ENCODE measurements at places on chromosomes 7 and 10.

GRCh38 chr7:69246758-69247157 is 351.5 kb upstream of the AUTS2 start:
- no peak for DNase-seq

GRCh38 chr7:98223351-98223897 is 12.2 kb downstream of the BHLHA15 start:
- no peak for DNase-seq

- DNase-seq: no peak
These were observed 129.1 kb downstream of the GALNT17 start for GRCh38 chr7:71261066-71261465.

- DNase-seq: no peak
These were observed 25.6 kb downstream of the BLVRA start for GRCh38 chr7:43784030-43784584.

GRCh38 chr7:51665045-51665780 is 348.6 kb upstream of the COBL start:
- DNase-seq: no peak

DNA sequence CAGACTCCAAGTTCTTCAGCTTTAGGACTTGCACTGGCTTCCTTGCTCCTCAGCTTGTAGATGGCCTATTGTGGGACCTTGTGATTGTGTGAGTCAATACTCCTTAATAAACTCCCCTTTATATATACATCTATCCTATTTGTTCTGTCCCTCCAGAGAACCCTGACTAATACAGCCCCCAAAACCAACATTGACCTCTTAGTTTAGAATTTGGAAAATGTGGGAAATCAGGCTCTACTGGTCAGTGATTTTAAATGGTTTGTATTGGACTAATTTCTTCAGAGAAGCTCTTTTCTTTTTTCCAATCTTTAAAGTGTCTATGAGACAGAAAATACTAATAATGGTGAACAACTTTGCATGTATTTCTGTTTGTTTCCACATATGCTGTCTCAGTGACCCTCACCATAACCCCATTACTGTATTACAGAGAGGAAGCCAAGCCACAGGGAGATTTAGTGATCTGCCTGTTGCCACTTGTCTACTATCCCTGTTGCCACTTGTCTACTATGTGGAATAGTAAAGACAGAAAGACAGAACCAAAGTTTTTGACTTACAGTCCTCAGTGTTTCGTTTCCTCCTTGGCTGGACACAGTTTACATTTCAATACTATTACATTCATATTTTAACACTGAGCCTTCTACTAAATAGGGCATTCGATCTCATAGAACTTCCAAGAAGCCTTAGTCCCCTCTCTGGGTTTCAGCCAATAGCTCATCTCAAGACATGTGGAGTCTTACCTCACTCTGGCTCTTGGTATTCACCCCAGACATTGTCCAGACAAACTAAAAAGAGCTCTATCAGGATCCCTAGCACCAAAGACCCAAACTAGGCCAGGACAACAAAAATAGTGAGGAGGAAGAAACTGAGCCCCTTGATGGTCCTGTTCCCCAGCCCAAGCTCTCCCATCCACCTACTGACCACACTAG is 121.0 kb downstream of the AKR1D1 start:
- DNase-seq: no peak

- DNase-seq: no peak
These were observed 214.8 kb downstream of the CNTNAP2 start for GRCh38 chr7:146331369-146331768.

DNA sequence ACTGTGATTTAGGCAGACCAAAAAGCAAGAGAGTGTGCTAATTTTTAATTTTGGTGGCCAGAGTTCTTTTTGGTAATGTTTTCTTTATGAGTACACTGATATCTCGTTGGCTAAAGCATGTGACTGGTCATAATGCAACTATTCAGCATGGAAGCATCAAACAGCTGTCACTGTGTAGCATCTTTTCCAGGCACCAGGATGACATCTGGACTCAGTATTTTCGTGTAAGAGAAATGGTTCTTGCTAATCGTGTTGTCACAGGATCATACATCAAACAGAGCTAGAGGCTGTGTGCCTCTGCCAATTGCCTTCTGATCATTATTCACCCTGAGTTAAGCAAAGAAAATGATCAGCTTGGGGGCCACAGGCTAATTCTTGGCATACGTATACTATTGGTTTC is 118.9 kb downstream of the SND1 start:
- no peak for DNase-seq

DNA sequence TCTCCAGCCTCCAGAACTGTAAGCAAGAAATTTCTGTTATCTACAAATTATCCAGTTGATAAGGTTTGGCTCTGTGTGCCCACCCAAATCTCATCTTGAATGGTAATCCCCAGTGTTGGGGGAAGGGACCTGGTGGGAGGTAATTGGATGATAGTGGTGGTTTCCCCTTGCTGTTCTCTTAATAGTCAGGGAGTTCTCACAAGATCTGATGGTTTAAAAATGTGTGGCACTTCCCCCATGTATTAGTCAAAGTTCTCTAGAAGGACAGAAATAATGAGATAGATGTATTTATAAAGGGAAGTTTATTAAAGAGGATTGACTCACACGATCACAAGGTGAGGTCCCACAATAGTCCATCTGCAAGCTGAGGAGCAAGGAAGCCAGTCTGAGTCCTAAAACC is 56.2 kb upstream of the APBB1IP start:
- DNase-seq: no peak

DNA sequence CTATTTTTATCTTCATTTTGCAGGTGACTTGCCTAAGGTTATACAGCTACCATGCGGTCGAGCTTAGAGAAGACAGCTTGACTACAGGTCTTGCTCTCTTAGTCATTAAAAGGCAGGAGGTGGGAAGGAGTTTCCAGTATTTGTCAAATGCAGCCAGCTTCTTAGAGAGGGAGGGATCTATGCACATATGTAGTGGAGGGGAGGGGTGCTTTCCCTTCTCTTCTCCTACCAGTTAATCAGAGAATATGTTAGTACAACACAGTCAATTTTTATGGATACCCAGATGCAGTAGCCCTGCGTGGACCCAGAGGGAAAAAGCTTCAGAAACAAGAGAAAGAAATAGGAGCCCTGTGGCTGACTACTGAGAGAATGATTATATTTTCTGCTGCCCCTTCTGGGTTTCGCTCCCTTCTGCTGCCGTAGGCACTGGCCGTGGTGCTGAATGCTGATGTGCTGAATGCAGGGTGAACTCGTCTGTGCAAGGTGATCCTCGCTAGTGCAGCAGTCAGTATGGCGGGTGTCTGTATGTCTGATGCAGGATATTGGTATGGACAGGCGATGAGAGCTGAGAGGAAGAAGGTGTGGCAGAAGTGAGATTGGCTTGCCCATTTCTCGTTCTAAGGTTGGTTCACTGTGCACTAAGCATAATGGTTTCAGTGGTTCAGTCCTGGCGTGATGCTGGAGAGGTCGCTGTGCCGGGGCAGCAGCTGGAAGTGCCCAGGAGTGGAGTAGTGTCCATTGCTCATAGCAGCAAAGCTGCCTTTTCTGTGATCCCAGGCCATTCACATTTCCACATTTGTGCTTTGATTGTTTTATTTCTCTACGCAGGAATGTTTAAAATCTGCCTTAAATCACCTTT is 189.2 kb upstream of the PODXL start:
- DNase-seq: peak; percentile 35

- DNase-seq: no peak
These were observed 58.5 kb downstream of the FGFR2 start for GRCh38 chr10:121539786-121540185.

DNA sequence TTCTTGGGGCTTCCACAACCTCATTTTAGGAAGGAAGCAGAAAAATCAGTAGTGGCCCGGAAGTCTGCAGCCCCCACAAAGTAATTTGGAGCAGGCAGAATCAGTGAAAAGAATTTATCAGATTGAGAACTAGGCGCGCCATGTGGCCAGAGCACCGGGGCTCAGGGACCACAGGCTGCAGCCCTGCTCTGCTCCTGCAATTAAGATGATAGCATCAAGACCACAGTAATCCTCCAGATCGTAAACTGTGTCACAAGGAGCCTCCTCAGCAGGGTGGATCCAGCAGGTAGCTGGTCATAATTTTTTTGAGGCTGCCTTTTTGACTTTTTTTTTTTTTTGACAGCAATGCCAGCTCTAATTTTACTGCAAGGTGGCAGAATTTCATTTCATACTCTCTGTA is 209.0 kb upstream of the ZMIZ1 start:
- no peak for DNase-seq

GRCh38 chr7:151408839-151409666 is 785 bp downstream of the WDR86 start:
- no peak for DNase-seq

DNA sequence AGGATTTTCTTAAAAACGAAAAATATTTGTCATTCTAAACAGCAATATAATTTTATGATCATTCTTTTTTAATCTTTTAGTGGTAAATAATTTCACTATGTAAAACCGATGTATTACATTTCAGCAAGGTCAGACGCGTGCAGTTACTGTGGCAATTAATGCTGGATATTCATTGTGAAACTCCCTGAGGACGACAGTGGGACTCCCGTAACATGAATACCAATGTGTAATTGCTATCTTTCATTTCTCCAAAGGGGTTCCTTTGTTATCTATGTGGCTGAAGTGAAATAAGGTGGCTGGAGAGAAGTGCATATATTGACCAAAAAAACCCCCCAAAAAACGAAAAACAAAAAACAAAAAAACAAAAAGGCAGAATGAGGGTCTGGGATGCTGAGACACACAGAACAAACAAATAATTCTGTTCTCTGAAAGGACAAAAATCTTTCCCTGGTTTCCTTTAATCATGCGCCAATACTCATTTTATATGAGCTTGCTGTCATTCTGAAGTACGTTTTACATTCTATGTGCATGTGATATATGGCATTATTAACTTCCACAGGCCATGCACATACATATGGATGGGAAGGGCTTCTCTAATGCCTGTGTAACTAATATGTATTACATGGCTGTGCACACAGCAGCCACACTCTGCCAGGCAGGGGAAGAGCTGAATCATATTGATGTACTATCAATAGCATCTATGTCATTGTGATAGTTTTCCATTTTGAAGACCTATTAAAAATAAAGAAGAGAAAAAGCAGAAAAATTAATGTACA is 161.4 kb downstream of the RAPGEF5 start:
- no peak for DNase-seq

GRCh38 chr7:149067869-149068268 is 22.6 kb downstream of the ZNF786 start:
- DNase-seq: no peak

- DNase-seq: no peak
These were observed 129.0 kb downstream of the MARCHF5 start for GRCh38 chr10:92419740-92420545.

DNA sequence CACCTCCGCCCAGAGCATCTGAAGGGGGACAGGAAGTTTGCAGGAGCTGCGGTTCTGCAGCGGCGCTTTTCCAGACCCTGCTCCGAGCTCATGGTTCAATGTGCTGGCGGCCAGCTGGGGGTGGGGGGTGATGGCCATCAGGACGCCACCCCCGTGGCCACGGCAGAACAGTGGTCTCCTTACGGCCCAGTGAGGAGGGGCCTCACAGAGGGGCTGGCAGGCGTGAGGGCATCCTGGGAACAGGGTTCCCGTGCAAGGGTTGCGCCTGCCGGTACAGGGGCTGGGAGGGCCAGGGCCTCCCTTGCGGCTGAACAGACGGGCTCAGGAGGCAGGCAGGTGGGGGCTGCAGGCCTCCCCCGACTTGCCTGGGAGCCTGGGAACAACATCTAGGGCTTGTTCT is 39.0 kb upstream of the GNA12 start:
- no peak for DNase-seq

DNA sequence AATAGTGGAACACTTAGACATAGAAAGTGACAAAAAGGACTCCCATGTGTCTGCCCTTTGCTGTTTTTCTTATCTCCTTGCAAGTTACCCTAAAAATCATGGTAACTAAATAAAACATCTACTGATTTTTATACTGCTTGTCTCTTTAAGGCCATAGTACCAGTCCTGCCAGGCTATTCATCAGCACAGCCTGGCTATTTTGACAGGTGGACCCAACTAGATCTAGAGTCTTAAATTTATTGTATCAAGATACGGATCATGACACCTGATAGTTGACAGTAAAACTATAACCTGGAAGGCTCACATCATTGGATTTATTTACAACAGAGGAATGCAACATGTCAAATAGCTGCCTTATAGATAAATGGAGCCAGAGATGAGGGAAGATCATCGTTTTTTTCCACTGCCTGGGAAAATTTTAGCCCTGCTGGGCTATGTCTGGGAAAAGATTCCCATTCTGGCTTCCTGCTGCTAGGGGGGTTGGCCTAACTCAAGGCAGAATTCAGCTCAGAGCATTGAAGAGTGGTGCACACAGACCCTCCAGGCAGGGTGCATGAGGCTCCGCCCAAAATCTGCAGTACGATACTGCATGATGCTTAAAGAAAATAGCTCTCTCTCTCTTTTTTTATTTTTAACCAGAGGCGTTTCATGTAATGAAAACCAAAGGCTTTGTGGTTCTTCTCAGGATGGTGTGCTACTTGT is 292.0 kb upstream of the FZD8 start:
- no peak for DNase-seq

DNA sequence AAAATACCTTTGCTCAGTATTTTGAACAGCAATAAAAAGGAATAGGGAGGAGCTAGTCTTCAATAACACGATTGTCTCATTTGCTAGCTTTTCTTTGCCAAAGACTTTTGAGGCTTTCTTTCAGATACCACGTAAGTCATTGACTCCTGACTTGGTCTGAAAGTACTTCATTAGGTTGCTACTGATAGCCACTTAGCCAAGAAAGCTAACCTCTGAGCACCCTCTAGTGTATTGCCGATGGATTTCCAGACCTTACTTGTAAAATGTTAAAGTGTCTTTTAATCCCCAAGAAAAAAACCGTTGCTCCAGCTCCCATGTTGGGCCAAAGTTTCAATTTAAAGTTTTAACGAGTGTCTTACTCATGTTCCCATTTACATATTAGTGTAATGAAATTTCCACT is 63.4 kb upstream of the STRIP2 start:
- peak; percentile 72 for DNase-seq

GRCh38 chr10:15789793-15790525 is 70.2 kb upstream of the ITGA8 start:
- no peak for DNase-seq

- no peak for DNase-seq
These were observed 35.6 kb upstream of the ANTXRL start for GRCh38 chr10:46250898-46251856.

- DNase-seq: no peak
These were observed 48.8 kb upstream of the MYL10 start for GRCh38 chr7:101677797-101678479.

- peak; percentile 36 for DNase-seq
These were observed 57.6 kb downstream of the MMRN2 start for GRCh38 chr10:86899670-86900276.

DNA sequence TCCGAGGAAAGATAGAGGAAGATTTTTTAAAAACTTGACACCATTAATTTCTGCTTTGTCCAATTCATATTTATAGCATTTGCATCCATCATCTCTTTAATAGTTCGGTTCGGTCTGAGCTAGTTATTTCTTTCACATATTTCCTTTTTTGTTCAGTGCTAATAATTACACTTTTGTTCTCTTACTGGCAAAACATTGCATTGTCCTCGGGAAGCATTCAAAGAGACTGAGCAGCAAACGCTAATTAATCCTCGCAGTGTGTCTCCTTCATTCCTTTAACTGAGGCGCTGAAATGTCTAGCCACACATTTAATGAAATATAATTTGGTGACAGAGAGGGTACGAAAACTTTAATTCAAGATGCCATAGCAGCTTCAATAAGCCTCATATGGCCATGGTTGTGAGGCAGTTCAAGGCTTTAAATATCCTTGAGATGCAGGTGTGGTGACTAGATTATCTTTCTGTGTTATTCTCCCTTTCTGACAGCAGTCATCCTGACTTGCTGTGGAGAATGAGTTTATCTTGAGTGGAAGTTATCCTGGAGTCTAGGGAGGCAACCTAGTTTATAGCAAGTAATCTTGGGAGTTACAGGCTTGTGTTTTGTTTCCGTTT is 431.4 kb downstream of the SDK1 start:
- no peak for DNase-seq
